Placental epithelial cell (primary cell): ENCODE measurements at places on chromosomes 4 and X. TPM values are rescaled to one million over a fixed set of nuclear protein-coding genes. Genes with fewer than 3 reads are reported as not detected.

The PSAPL1 gene
- not detected in 2 replicates for total RNA-seq

The ATP8A1 gene
- total RNA-seq: under 0.01 and 0.43 TPM in 2 replicates

The HSPA4L gene
- total RNA-seq: 0.98 and 1.6 TPM in 2 replicates

The LUZP4 gene
- not detected in 2 replicates for total RNA-seq

The ATOH1 gene
- total RNA-seq: not detected in 2 replicates

The ABLIM2 gene
- under 0.01 TPM in 1 of 2 replicates, not detected in the other for total RNA-seq

The MAGEB10 gene
- not detected in 2 replicates for total RNA-seq

The UBE2K gene
- total RNA-seq: 13.7 and 16.6 TPM in 2 replicates

The MGAT4D gene
- total RNA-seq: not detected in 2 replicates

The TRIM75 gene
- not detected in 2 replicates for total RNA-seq

The WDR44 gene
- 16.4 and 18.1 TPM in 2 replicates for total RNA-seq

The XAGE2 gene
- total RNA-seq: 23.6 and 27.9 TPM in 2 replicates

The NDP gene
- not detected in 2 replicates for total RNA-seq

The GSPT2 gene
- 3.5 and 6.3 TPM in 2 replicates for total RNA-seq

The SLC4A4 gene
- total RNA-seq: 0.11 and 0.39 TPM in 2 replicates

The CENPI gene
- total RNA-seq: 6.3 and 7.4 TPM in 2 replicates

The FAM9B gene
- not detected in 2 replicates for total RNA-seq

The SLBP gene
- 32.6 and 49.5 TPM in 2 replicates for total RNA-seq

The BMX gene
- total RNA-seq: not detected in 2 replicates

The UGT2B10 gene
- not detected in 2 replicates for total RNA-seq

The USP38 gene
- 20.0 and 36.5 TPM in 2 replicates for total RNA-seq

The EDA gene
- total RNA-seq: 1.2 and 2.3 TPM in 2 replicates

The XK gene
- 0.33 and 0.39 TPM in 2 replicates for total RNA-seq

The RXFP1 gene
- total RNA-seq: not detected in 2 replicates

The DMP1 gene
- total RNA-seq: not detected in 2 replicates

The PAQR3 gene
- total RNA-seq: 11.4 and 18.5 TPM in 2 replicates

The OPRPN gene
- not detected in 2 replicates for total RNA-seq
